Activated effector memory CD4-positive, alpha-beta T cell treated with anti-CD3 and anti-CD28 coated beads, Interleukin-2, amount 50 U/mL, for 16 hours (primary cell): ENCODE measurements at places on chromosomes 2 and 18.
A peak's percentile ranks its signal among the peaks of the same experiment; 100 is the strongest.

DNA sequence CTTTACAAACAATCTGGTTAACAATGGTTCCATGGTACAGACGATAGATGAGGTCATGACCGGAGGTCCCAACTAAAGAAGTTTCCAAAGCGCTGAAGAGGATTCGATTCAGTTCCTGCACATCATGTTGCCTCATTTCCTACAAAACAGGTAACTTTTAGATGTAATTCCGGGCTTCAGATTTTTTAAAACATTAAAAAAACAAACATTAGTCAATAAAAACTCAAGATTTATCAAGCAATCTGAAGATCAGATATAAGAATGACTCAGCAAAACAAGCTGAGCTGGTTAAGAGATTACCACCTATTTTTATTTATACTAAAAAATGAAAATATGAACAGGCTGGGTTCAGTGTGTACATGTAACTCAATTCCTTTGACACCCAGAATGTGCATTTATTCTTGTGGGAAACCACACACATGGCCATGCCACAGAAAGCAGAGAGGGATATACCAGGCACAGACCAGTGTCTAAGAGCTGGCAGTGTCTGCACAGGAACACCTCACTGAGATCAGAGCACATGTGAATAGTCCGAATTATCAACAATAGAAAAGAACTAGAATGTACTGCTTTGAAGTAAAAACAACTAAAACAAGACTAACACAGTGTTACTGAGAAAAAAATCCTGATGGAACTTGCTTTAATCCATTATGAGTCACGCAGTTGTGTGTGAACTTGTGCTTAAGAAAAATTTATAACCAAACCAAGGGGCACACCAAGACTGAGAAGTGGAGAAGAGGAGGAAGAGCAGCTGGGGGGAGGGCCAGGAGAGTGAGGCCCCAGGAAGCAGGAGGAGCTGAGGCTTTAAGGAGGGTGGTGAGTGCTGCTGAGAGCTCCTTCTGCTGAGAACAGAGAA lies 9.5 kb downstream of the USP40 start:
- no peak for DNase-seq

DNA sequence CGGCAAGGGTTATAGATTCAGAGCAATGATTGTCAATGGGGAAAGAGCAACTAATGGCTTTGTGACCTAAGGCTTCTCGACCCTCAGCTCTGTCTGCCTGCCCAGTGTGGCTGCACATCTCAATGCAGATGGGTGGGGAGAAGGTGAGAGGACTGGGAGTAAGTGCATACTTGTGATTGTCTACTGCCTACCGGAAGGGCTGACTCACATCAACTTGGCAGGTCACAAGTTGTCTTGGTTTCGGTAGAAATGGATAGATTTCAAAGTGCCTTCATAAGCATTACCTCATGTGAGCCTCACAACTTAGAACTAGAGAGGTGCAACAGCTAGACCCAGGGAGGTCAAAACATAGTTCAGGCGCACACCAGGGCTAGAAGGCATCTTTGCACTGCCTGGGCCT lies 29.4 kb downstream of the STAT1 start:
- no peak for DNase-seq

GRCh38 chr2:96097951-96098823 lies 18.2 kb downstream of the ADRA2B start:
- DNase-seq: peak; percentile 27

DNA sequence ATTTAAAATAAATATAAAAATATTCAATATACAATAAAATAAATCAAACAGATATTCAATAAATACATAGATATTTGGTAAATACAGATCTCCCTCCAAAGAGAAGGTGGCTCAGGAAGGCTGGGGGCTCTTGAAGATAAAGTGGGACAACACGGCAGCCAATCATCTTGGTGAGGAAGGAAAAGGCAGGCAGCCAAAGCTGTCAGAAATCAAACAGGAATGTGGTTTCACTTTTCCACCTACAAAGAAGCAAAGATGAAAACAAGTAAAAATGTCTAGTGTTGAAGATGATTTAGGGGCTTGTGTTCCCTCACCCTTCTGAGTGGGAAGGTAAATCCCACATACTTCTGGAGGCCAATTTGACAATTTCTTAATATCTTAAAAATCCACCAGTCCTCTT lies 85.7 kb downstream of the B3GNT2 start:
- no peak for DNase-seq

DNA sequence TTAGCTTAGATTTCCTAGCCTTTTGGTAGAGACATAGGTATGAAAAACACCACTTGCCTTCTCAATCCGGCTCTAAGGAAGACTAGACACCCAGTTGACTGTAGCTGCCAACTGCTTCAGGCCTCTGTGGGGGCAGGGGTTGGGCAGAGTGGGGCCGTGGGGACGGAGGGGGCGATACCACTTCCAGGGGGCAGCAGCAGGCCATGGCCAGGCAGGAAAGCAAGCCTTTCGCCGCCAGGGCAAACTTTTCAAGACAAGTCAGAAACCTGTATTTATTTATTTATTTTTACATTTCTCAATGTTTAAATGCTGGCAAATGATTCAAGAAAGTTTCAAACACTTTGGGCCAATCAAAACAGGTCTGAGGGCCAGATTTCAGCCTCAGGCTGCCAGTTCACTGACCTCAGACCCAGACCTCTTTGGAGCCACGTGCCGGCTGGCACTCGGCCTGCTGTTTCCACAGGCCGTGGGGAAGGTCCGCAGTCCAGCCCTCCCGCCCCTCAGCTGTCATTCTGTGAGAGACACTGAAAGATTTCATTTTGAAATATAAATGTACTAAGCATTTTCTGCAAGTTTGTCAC lies 63.8 kb downstream of the MEX3C start:
- DNase-seq: no peak

DNA sequence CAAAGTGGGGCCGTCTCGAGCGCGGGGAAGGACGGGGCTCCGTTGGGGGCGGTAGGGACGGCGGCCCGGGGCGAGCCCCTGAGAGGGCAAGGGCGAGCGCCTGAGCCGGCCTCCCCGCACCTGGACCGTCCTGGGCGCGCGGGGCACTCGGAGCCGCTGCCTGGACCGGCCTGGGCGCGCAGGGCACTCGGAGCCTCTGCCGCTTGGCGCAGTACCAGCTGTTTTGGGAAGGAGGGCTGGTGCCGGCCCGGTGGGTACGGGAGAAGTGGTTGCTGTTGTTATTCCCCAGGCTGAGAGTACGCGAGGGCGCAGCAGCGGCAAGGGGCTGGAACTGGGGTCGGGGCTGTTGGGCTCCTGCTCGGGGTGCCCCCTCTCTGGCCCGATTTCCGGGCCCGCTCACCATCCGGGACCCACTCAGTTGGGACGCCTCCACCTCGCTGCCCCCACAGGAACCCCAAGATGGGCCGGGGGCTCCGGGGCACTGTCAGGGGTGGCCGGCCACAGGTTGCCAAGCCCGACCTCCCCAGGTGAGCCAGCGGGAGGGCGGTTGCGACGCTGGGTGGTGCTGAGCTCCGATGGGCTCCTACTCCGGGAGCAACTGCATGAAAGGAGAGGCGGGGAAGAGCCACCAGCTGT lies 579 bp downstream of the ARHGEF4 start:
- no peak for DNase-seq

GRCh38 chr2:185050804-185051203 lies 452.5 kb downstream of the ZNF804A start:
- no peak for DNase-seq

GRCh38 chr2:233832869-233833311 lies 21.4 kb downstream of the HJURP start:
- peak; percentile 59 for DNase-seq

GRCh38 chr2:26144953-26145680 lies 27.8 kb upstream of the GAREM2 start:
- DNase-seq: peak; percentile 85
